ENCODE measurements at places on chromosomes 2 and 18.

- no peak for DNase-seq
Observed at GRCh38 chr2:171227066-171227782, 66.5 kb upstream of the TLK1 start.

- DNase-seq: no peak
Observed at GRCh38 chr2:30710461-30710860, 96.8 kb downstream of the CAPN13 start.

- no peak for DNase-seq
Observed at GRCh38 chr18:43022874-43023273, 92.6 kb downstream of the RIT2 start.

- DNase-seq: no peak
Observed at GRCh38 chr2:77017355-77017745, 504.8 kb downstream of the LRRTM4 start.

DNA sequence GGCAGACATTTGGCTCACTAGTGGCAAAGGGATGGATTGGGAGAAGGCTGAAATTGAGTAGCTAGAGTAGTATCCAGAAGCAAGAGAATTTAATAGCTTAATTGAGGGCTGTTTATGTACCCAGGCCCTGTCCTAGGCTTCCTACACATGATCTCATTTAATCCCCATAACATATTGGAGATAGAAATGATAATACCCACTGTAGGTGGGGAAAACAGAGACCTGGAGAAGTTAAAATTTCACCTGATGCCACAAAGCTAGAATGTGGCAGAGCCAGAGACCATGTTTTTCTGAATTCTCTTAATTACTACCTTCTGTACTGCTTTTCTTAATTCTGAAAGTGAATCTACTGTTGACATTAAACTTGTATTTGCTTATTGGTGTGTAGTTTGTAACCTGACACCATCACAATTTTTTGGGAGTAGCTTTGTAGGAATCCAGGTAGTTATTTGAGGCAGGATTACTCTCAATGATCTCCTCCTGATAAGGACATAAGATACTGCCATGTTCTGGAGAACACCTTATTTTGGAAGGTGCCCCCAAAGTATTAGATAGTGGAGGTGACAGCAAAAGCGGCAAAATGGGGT, 42.2 kb downstream of the RAB10 start:
- DNase-seq: no peak

All from NB4 (cell line).